ENCODE measurements at places on chromosomes 12 and 14.

DNA sequence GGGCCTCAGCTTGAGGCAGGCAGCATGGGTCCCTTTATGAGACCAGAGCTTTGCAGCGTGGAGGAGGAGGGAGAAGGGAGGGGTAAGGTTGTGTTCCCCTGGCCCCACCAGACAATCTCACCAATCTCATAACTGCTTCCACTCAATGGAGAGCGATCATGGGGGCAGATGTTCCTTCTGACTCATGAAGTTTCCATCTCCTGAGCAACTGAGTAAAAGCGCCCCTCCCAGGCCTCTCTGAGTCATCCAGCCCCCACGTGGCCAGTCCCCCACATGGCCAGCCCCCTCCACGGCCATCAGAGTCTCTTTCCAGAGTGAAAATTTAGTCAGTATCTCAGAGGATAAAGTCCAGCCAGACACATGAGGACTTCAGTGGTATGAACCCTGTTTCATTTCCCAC is 39.2 kb upstream of the PLXNC1 start:
- no peaks in the 10 kb centered on the region for H3K36me3 ChIP-seq
- no peaks in the 10 kb centered on the region for H3K4me1 ChIP-seq
- no peak for DNase-seq

DNA sequence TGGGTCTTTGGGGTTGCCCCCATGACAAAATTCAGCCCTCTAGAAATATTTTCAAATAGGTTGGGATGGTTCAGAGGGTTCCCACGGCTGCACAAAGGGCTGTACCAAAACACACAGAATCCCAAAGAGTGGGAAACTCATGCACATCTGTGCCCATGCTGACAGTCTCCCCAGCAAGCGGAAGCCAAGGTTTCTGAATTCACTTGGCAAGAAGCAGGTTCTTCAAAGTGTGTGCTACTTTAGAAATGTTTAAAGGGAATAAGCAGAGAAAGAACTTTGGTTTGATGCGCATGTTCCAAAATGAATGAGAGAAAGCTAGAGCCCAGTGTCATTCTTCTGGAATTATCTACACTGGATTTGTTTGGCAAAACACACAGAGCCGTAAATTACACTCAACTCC is 46.7 kb downstream of the FOXN3 start:
- H3K27ac ChIP-seq: peak overlapping the region; percentile 50
- peaks cover 26% of the 10 kb centered on the region for H3K4me1 ChIP-seq

- no peaks in the 10 kb centered on the region for H3K36me3 ChIP-seq
- H3K4me1 ChIP-seq: no peaks in the 10 kb centered on the region
- DNase-seq: no peak
- H3K27ac ChIP-seq: no peak overlapping the region
Observed at GRCh38 chr12:9951026-9951675, 19.0 kb upstream of the CLEC2A start.

DNA sequence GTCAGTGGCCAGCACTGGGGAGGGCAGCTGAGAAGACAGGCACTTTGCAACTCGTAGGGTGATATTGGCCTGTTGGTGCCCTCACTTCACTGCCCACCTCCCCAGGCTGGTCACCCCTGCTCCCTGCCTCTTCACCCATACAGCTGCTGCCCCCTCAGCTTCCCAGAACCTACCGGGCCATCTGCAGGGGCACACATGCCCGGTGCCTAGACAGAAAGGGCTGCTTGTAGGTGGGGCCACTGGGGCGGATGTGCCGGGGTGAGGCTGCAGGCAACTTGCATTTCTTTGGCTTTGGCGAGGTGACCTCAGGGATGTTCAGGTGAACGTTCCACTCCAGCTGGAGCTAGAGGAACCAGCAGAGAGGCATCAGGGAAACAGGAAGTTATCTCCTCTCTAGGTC is 17.2 kb downstream of the FAM186B start:
- H3K4me1 ChIP-seq: no peaks in the 10 kb centered on the region
- no peaks in the 10 kb centered on the region for H3K27me3 ChIP-seq
- DNase-seq: no peak
- H3K4me3 ChIP-seq: no peak overlapping the region
- peaks cover 14% of the 10 kb centered on the region for H3K36me3 ChIP-seq

DNA sequence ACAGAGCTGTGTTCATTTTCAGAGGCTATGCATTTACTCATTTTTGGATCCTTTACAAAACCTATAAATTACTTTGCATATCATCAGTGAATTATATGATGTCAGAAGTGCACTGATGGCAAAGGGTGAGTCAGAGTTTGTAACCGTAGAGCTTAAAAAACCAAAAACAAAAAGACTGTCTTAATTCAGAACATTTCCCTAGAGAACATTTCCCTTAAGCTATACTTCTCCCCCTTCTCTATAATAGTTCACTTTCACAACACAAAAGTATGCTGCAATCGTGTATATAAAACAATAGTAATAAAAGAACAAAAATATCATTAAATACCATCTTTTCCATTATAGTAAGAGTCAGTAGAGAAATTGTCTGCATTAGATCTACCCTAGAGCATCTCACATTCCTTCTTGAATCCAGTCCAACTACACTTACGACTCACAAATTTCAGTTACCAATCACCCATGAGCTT is 934.9 kb downstream of the LRFN5 start:
- no peak overlapping the region for H3K4me3 ChIP-seq
- no peaks in the 10 kb centered on the region for H3K27me3 ChIP-seq
- no peaks in the 10 kb centered on the region for H3K36me3 ChIP-seq
- DNase-seq: no peak
- H3K4me1 ChIP-seq: no peaks in the 10 kb centered on the region

- H3K27me3 ChIP-seq: peaks cover 3% of the 10 kb centered on the region
- peaks cover 3% of the 10 kb centered on the region for H3K4me1 ChIP-seq
- no peak overlapping the region for H3K27ac ChIP-seq
- no peak for DNase-seq
- H3K4me3 ChIP-seq: no peak overlapping the region
- H3K36me3 ChIP-seq: no peaks in the 10 kb centered on the region
Observed at GRCh38 chr12:25433581-25434325, 119.3 kb downstream of the LMNTD1 start.

GRCh38 chr12:57029457-57029856 is 13.1 kb upstream of the TAC3 start:
- no peak for DNase-seq
- no peaks in the 10 kb centered on the region for H3K36me3 ChIP-seq
- H3K27me3 ChIP-seq: peaks cover 9% of the 10 kb centered on the region
- H3K4me3 ChIP-seq: no peak overlapping the region
- H3K4me1 ChIP-seq: peaks cover 21% of the 10 kb centered on the region
